ENCODE measurements at places on chromosomes 1 and 21. TPM values are rescaled to one million over a fixed set of nuclear protein-coding genes. Genes with fewer than 3 reads are reported as not detected.

Gene KRTAP10-10
- total RNA-seq: not detected

Gene TMEM51
- total RNA-seq: 40.9 TPM

Gene LCA5L
- total RNA-seq: 2.0 TPM

Gene ESPN
- 9.7 TPM for total RNA-seq

Gene CELA3A
- total RNA-seq: not detected

Gene TMIGD3
- total RNA-seq: not detected

Gene FCRL2
- not detected for total RNA-seq

Gene PTPRU
- total RNA-seq: 64.8 TPM

Gene RGS1
- total RNA-seq: not detected

Gene INSRR
- total RNA-seq: 0.21 TPM

Gene SEMA6C
- 22.0 TPM for total RNA-seq

Gene ELAPOR1
- not detected for total RNA-seq

Gene ROR1
- 28.0 TPM for total RNA-seq

Gene LCE1F
- not detected for total RNA-seq

Gene SPATA17
- 1.2 TPM for total RNA-seq

Gene TAS1R3
- total RNA-seq: 1.1 TPM

Gene OR2L3
- total RNA-seq: not detected

Gene CFAP126
- not detected for total RNA-seq

Gene GUCA2B
- total RNA-seq: not detected
